ENCODE measurements at places on chromosomes 3 and 15.

DNA sequence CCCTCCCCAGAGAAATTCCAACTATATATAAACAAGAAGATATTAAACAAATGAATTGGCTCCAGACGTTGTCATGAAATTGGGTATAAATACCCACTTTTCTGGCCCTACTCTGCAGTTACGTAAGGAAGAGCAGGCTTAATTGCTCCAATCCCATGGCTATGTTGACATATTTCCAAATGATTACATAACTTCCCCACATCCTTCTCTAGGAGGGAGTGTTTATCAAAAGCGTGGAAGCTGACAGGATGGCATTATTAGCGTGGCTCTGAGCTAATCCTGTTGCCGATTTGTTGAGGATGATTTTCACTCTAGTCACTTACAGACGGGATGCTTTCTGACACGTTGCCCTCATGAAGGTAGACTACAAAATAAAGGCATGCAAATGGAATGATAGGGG lies 347.5 kb upstream of the TMCO5A start:
- DNase-seq: no peak

- DNase-seq: no peak
Observed at GRCh38 chr15:29913528-29914135, 91.4 kb upstream of the TJP1 start.

GRCh38 chr3:188452158-188452772 lies 298.3 kb downstream of the LPP start:
- DNase-seq: no peak

GRCh38 chr3:184078851-184079250 lies 18.0 kb upstream of the HTR3E start:
- no peak for DNase-seq

DNA sequence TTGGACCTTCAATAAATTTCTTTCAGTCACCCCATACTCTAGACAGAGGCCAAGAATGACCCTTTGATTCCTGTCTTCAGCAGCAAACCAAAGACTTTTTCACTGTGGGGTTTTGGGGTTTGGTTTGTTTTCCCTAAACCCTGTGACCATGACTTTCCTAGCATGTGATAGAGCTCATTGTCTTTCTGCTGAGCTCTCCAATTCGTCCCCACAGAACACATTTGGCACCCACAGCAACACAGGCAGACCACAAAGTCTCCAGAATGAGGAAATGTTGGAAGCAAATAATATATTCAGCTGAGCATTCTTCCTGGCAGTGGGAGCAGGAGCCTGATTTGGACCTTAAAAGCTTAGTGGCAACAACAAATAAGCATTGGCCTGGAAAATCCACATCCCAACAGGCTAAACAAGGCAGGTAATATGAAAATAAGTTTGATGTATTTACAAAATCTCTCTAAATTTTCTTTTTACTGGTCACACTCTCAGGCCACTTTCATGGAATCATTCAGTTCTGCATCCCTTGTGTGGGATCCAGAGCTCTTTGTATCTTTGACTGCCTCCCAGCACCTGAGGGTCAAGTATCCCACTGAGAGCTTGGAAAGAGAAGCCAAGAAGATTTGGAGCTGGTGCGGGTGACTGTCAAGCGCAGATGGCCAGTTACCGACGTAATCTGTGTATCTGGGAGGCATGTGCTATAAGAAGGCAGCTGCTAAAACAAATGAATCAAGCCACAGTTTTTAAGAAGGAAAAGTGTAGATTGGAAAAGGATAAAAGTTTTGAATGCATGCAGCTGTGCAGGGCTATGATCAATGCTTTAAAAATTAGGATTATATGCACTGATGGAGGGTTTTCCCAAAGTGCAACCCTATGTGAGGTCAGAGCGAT lies 36.5 kb upstream of the CPB1 start:
- no peak for DNase-seq

GRCh38 chr3:89250742-89251141 lies 143.3 kb downstream of the EPHA3 start:
- no peak for DNase-seq

- DNase-seq: no peak
Observed at GRCh38 chr3:197913641-197914380, 36.2 kb upstream of the RPL35A start.

- no peak for DNase-seq
Observed at GRCh38 chr3:185175370-185175987, 22.6 kb upstream of the C3orf70 start.

DNA sequence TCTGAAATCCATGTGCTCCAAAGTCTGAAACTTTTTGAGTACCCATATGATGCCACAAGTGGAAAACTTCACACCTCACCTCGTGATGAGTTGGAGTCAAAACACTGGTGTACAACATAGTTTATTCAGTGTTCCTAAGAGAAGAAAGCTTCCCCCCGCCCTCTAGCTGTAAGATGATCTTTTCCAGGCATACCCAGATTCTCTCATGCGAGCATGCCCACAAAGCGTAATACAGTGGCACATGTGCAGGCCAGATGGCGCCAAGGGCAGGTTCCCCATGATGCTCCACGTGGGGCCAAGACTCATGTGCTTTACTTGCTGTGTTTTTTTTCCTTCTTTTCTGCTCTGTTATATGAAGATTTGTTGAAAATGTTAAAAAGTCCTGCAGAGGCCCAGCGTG lies 104.9 kb upstream of the LRRFIP2 start:
- DNase-seq: no peak

DNA sequence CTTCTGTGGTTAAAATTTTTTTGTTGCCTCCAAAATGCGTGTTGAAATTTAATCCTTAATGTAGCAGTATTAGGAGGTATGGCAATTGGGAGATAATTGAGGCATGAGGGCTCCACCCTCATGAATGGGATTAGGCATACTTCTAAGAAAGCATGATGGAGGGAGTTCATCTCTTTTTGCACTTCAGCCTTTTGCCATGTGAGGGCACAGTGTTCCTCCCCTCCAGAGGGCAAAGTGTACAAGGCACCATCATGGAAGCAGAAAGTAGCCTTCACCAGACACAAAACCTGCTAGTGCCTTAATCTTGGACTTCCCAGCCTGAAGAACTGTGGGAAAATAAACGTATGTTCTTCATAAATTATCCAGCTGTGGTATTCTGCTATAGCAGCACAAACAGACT lies 429.5 kb downstream of the ZIC1 start:
- no peak for DNase-seq

DNA sequence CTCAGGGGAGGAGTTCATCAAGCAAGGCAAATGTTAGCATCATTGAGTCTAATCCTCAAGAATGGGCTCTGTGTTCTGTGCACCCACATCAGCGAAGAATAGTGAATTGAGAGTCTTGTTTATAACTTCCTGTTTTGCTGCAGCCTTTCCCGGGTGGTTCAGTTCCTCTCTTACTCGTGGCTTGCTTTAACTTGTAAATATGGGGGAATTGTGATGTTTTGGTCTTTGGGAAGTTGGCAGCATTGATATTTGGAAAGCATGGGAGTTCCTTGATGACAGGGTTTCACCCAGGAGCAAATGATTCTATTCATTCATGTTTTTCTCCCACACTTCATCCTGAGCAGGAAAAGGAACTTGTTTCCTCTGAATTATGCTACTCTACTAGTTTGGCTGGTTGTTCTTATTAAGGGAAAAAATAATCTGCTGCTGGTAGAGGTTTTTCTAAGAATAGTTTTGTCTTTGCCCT lies 40.4 kb downstream of the GPD1L start:
- no peak for DNase-seq

GRCh38 chr15:79412010-79412409 lies 20.1 kb upstream of the MINAR1 start:
- no peak for DNase-seq

DNA sequence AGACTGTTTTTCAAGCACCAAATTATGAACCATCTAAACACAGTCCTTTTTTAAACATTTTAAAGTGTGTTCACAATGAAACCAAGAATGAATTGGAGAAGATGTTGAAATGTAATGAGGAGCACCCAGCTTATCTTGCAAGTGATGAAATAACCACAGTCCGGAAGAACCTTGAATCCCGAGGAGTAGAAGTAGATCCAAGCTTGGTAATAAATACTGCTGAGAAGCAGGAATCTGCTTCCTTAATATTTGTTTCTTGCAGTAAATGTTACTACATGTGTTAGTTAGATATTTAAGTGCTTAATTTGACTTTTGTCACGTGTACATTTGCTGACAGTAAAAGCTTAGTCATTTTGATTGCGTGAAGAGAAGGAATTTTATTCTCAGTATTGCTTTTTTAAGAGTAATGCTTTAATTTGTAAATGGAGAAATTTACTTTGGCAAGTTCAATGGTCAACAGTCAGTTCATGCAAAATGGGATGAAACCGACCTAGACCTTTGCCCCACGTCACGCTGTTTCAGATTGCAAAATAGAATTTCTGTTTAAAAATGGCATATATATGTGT lies 69.8 kb downstream of the OPA1 start:
- DNase-seq: no peak

- DNase-seq: no peak
Observed at GRCh38 chr3:136955813-136956212, 2.0 kb upstream of the IL20RB start.

GRCh38 chr3:140187028-140187427 lies 252.0 kb downstream of the CLSTN2 start:
- no peak for DNase-seq

DNA sequence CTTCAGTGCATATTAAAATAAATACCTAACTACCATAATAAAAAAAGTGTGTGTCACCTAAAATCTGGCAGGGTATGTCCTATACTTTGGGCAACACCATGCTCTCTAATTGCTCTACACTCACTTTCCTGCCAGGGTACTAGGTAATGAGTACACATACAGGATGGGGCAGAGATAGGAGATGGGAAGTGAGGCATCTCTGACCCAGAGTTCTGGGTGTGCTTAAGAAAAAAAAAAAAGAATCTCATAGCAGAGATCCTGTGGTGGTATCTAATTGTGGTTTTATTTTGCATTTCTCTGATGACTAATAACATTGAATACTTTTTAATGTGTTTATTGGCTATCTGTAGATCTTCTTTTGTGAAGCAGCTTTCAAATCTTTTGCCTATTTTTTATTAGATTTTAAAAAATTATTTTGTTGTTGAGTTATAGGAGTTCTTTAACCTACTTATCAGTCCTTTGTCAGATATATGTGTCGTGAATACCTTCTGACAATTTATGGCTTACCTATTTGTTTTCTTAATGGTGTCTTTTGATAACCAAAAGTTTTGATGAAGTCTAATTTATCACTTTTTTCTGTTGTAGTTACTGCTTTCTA lies 48.0 kb downstream of the EEFSEC start:
- no peak for DNase-seq

GRCh38 chr3:164250923-164251322 lies 827.4 kb downstream of the SI start:
- no peak for DNase-seq

GRCh38 chr3:20573175-20573574 lies 387.2 kb upstream of the SGO1 start:
- no peak for DNase-seq

GRCh38 chr3:29138171-29138570 lies 142.7 kb upstream of the RBMS3 start:
- DNase-seq: no peak

DNA sequence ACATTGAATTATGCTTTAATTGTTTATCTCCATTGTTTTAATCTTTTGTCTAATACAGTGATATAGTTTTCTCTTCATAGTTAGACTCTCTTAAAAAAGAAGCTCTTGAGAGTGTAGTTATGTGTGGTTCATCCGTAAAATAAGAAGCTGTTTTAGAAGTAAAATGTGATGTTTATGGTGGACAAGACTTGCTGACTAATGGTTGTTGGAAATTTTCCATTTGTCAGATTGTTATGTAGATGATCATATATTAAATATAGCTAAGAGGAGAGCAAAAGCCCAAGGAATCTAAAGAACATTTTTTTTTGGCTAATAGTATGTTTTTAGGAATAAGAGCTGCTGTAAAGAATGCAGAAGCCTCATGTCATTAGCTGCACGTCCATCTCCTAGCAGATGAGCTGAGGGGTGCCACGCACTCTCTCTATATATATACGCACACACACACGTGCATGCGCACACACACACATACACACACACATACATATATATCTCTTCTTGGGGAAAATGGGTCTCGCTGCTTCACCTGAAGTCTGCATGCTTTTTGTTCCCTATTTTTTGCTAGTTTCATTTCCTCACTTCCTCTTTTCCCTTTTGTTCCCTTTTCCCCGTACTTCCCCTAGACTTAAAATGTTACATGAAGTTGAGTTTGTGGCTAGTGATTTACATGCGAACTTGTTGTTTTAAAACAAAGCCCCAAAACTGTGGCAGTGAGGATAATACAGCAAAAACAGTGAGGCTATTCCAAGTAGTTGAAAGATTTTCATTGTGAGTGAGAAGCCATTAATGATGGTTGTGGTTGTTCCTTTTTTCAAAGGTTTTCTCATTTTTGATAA lies 107.8 kb downstream of the MBNL1 start:
- DNase-seq: no peak

GRCh38 chr3:126021702-126022101 lies 52.7 kb downstream of the ROPN1B start:
- DNase-seq: no peak

DNA sequence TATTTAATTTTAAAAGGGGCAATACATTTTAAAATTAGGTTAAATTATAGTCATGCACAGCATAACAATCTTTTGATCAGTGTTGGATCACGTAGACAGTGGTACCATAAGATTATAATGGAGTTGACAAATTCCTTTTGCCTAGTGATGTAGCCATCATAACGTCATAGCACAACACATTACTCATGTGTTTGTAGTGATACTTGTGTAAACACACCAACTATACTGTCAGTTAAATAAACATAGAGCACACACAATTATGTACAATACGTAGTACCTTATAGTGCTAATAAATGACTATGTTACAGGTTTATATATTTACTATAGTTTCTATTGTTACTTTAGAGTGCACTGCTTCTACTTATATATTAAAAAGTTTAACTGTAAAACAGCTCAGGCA lies 31.2 kb downstream of the FOXB1 start:
- DNase-seq: no peak

DNA sequence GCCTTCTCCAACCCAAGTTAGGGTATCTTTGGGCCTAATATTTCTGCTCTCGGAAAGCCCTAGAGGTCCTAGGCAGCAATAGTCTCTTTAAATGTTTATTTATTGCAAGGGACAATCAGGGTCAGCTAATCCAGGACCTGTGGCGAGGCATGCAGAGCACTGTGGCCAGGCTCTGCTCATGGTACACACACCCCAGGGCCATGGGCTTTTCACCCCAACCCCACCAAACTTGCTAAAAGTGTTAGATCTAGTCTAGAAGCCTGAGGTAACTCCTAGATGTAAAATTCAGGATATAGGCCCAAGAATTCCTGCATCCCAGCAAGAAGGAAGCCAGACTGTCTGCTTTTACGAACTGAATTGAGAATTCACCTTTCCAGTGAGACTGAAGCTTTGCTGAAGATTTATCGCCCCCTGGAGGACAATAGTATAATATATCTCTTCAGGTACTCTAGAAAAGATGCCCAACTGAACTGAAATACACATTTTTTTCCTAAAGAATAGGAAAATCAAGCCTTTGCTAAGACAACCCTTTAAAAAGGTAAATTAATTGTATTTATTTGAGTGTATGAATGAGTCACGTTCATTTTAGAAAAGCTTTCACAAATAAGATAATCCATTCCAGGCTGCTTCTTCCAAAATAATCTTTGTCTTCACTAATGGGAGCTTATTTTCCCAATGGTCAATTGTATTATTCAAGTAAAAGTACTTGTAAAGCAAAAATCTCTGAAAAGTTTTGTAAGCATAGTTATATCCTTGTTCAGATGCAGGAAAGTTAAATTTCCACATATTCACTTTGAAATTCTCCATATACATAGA lies 89.8 kb downstream of the LRRC3B start:
- DNase-seq: no peak

GRCh38 chr15:59976480-59977271 lies 27.4 kb upstream of the FOXB1 start:
- DNase-seq: no peak

GRCh38 chr3:15097891-15098290 lies 1.1 kb downstream of the RBSN start:
- no peak for DNase-seq

GRCh38 chr15:39323157-39323556 lies 257.7 kb upstream of the THBS1 start:
- no peak for DNase-seq

Data from NCI-H2081 treated with DMSO at 0.1 percent for 48 hours (cell line).